Iris pigment epithelial cell (primary cell): ENCODE measurements at places on chromosomes 3 and 15.

- DNase-seq: no peak
Measured at GRCh38 chr3:9147215-9147895, 102.1 kb downstream of the SRGAP3 start.

- no peak for DNase-seq
Measured at GRCh38 chr15:54462511-54462913, 484.3 kb downstream of the UNC13C start.

GRCh38 chr3:36891701-36892160, 53.1 kb downstream of the TRANK1 start:
- no peak for DNase-seq

DNA sequence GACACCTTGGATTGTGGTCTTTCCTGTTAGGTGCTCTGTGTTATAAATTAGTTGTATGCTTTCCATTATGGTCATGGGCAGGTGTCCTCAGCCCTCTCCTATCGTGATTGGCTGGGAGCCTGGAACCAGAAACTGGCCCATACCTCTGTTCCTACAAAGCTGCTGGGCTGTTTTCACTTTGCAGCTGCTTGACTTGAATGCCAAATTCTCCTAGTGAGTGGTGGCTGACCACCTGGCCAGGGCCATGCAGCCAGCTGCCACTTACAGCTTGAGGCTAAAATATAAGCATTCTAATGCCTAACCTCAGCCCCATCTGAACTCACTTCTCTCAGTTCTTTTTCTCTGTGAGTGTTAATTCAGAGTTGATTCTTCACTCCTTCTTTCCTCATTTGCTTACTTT, 239.3 kb upstream of the GBE1 start:
- no peak for DNase-seq

DNA sequence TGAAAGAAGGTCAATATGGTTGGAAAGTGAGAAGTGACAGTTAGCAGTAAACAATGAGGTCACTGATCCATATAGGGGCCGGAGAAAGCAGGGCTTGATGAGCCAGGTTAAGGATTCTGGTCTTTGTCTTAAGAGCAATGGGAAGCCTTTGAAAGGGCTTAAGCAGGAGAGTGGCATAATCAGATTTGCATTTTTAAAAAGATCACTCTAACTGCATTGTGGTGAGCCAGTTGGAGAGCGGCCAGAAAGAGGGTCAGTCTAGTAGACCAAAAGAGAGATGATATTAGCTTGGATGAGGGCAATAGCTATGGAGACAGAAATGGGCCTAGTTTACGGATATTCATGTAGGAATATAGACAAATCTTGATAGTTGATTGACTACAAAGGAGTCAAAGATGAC, 46.6 kb downstream of the CPNE4 start:
- no peak for DNase-seq

- peak; percentile 66 for DNase-seq
Measured at GRCh38 chr15:58678683-58679082, 70.8 kb downstream of the ADAM10 start.

- DNase-seq: peak; percentile 12
Measured at GRCh38 chr3:195441051-195441450, 1.8 kb downstream of the ACAP2 start.

DNA sequence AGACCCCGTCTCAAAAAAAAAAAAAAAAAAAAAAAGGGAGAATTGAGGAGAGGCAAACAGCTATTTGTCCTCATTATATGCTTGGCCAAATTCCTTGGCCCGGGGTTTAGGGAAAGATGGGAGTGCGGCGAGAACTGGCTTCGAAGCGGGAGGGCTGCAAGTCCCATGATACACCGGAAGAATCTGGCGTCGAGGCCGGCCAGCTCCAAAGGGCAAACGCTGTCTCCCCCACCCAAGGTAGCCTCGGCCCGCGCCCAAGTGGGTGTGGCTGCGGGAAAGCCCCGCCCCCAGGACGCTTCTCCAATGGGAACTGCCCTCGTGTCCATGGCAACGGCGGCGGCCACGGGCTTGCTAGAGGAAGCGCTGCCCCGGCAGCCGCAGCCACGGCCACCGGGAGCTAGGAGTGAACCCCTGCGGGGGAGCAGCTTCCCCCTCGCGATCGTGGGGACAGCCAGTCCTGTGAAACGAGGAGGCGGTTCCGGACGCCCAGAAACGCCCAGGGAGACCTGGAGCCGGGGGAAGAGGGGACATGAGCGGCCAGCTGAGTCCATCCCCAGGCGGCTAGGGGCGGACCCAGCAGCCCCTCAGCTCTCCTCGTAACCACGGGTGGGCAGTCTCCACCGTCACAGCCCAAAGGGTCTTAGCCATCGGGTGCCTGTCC, at the start of gene TTLL13:
TSS of gene TTLL13 (plus strand) at position 354 of the 661 bp plus-strand sequence. CDS start 1,075 bp downstream, outside the sequence.
- peak; percentile 81 for DNase-seq

DNA sequence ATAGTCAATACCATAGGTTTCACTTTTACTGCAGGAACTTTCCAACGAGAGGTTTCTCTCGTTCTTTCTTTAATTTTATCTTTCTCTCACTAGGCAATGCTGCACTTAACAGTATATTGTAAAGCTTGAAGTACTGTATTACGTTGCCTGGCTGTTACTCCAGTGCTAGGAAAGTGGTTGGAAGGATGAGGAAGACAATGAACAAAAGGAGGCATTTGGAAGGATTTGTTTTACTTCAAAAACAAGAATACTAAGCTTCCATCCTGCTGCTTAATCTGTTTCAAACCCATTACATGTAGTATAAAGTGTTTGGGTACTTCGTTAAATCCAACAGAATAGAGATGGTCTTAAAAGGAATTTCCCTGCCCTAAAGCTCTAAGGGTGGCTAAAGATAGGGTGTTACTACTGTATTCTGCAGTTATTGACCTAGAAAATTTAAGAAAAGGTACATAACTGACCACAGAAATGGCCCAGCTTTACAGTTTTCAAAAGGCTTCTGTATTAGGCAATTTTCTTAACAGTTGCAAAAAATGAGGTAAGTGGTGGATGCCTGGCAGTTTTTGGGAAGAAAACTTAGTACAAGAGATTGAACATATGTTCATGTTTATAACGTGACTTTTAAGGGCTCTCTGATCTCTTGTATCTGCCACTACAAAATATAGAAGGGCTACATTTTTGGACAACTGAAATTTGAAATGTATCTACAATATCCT, 785 bp upstream of the IFT57 start:
- DNase-seq: peak; percentile 21

DNA sequence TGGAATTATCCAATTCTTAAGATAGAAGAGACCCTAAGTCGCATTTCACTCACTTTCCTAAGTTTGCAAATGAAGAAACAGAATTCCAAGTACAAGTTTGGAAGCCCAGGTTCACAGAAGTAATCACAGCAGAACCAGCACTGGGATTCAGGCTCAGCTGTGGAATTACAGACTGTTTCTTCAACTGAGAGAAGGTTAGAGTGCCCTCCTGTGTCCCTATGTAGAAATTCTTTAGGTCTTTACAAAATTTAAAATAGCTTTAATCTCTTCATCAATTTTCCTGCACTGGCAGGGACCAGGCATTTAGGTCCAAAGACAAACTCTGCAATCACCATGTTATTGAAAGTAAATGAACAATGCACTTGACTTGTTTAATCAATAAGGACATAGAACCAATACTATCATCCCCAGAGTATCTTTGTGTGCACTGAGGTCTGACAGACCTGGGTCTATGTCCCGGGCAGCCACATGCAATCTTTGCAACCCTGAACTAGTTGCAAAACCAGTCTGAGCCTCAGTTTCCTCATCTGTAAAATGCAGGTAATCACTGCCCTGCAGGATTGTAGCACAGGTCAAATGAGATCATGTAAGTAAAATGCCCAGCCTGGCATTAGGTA, 96.3 kb upstream of the ZBED2 start:
- peak; percentile 63 for DNase-seq

GRCh38 chr3:36906504-36907149, 38.2 kb downstream of the TRANK1 start:
- DNase-seq: peak; percentile 74

DNA sequence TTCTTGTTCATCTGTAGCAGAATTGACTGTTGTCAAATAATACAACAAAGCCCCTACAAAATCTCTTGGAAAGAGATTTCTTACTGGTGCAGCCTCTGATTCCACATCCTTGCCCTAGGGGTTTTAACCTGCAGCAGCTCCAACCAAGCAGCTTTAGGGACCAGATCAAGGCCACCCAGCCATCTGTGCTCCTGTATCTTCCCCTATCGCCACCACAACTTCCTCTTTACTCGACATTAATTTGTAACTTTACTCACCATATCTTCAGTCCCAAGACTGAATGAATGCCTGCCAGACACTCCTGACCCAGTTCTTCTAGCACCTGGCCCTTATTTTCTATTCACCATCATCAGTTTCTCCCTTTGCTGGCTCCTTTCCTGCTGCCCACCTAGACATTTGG, 156.6 kb upstream of the IL12A start:
- DNase-seq: no peak

DNA sequence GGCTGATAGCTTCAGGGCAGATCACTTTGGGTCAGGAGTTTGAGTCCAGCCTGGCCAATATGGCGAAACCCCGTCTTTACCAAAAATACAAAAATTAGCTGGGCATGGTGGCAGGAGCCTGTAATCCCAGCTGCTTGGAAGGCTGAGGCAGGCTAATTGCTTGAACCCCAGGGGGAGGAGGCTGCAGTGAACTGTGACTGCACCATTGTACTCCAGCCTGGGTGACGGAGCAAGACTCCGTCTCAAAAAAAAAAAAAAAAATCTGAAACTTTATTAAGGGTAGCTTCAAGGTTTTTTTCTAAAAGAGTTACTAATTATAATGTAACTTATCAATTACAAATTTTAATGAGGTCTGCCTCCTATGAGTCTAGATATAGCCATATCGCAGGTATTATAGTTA, 5.1 kb downstream of the NECTIN3 start:
- DNase-seq: no peak

GRCh38 chr15:73993211-73993994, 1.1 kb upstream of the PML start:
- no peak for DNase-seq

- no peak for DNase-seq
Measured at GRCh38 chr3:156923349-156923748, 97.2 kb downstream of the LEKR1 start.

GRCh38 chr15:43889042-43889441, 62.2 kb downstream of the WDR76 start:
- DNase-seq: no peak

DNA sequence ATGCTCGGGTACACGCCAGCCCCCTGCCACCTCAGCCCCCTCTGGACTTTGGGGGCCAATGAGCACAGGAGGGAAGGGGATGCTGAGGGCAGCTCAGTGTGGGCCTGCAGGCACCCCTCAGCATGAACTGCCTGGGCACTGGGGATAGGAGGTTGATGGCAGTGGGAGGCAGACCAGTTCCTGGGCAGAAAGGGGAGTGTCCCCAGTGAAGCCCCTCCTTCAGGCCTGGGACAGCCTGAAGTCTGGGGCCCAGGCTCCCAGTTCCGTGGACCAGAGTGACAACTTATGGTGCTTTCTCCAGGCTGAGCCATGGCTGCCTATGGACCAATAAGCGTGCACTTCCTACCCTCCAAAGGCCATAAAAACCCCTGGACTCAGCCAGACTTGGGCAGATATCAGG, 63.3 kb upstream of the IMPG2 start:
- no peak for DNase-seq

DNA sequence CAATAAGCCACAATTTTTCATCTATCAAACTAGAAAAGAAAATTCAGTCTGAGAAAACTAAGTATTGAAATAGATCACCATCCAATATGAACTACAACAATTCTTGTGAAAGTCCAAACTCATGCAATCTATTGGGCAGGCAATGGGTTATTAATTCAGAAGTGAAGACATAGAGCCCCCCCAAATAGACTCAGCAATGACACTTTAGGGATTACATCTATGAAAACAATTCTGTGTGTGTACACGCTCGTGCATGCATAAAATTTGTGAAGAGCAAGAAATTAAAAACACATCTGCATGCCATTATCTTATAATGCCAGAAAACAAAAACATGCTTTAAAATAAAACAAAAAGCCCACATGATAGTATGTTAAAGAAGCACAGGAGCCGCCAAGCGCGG, 151.3 kb downstream of the NR1I2 start:
- DNase-seq: no peak

DNA sequence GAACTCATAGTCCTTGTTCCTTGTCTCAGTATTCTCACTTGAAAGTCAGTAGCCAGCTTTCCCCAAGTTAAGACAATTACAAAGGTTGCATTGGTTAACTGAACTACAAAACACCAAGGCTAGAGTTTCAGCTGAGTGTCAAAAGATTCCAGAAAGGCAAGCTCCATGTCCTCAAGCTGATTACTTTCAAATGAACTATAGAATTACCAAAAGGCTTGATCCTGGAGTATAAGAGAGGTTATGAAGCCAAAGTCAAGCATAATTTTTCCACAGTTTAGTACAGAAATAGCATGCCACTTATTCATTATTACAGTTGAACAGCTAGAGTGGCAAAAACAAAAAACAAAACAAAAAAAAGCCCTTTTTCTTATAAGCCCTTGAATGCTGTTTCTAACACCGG, 51.9 kb downstream of the ZBTB20 start:
- DNase-seq: no peak

GRCh38 chr3:2334921-2335320, 236.3 kb downstream of the CNTN4 start:
- no peak for DNase-seq

- DNase-seq: peak; percentile 46
Measured at GRCh38 chr3:58274027-58274614, 31.9 kb upstream of the RPP14 start.

DNA sequence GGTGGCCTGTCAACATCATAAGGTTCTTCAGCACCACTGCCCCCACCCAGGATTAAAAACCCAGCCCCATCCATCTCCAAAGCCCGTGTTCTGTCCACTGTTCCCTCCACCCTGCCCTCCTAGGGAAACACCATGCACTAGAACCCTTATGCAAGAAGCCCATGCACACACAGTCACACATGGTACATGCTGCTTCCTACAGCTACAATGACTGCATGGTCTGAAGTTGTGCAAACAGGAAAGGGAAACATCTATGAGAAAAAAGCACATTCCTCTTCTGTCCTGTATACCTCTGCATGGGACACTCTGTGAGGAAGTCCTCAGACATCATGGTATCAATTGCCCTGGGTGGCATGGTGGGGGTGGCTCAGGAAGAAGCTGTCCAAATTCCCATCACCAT, 108.6 kb upstream of the MRPS22 start:
- DNase-seq: no peak

- DNase-seq: peak; percentile 47
Measured at GRCh38 chr15:36469311-36469966, 110.0 kb upstream of the CDIN1 start.

DNA sequence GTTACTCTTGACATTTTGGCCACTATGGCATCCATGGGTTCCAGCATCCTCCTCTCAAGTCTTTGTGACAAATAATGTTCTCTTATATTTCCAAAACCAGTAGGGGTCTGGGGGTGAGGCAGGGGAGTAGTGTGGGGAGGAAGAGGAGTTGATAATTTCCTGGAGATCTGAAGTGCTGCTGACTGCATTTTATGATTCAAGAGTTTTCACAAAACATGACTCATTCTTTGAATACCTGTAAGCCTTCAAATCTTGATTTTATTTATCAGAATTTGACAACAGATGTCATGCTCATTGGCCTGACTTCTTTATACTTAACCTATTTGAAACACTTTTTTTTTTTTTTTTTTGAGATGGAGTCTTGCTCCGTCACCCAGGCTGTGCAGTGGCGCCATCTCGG, 98.8 kb upstream of the PLXND1 start:
- no peak for DNase-seq

- no peak for DNase-seq
Measured at GRCh38 chr3:177426106-177426877, 229.0 kb upstream of the TBL1XR1 start.
